ENCODE measurements at places on chromosomes 2 and 18. TPM values are rescaled to one million over a fixed set of nuclear protein-coding genes. Genes with fewer than 3 reads are reported as not detected.
A peak's percentile ranks its signal among the peaks of the same experiment; 100 is the strongest.

Gene OTX1
- not detected for total RNA-seq

GRCh38 chr18:11577271-11578112 is 31.9 kb upstream of the SLC35G4 start:
- DNase-seq: no peak
- peaks cover 34% of the 10 kb centered on the region for H3K4me1 ChIP-seq
- no peak overlapping the region for H3K27ac ChIP-seq
- no peaks in the 10 kb centered on the region for H3K36me3 ChIP-seq
- no peak overlapping the region for H3K4me3 ChIP-seq
- H3K27me3 ChIP-seq: no peaks in the 10 kb centered on the region

DNA sequence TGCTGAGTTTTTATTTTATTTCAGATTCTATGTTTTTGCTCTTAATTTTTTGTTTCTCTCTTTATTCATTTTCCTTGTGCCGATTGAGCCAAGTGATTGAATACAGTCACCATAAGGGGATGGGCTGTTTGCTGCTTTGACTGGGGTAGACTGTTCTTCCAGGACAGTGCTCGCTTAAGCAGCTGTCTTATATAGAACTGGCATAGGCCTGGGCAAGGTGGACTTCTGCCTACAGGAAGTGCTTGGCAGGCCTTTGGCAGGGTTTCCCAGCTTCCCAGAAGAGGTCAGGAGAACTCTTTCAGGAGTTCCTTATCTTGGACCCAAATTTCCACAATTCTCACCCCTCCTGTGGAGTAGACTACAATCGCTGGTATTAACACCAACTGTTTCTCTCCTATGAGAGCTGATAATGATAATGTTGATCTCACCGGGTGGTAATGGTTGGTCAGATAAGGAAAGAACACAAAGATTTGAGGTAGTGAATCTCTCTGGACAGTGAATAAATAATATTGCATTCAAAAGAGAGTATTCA is 207.5 kb upstream of the ST6GAL2 start:
- no peak overlapping the region for H3K27ac ChIP-seq
- no peaks in the 10 kb centered on the region for H3K27me3 ChIP-seq
- no peaks in the 10 kb centered on the region for H3K36me3 ChIP-seq
- no peak overlapping the region for H3K4me3 ChIP-seq
- H3K4me1 ChIP-seq: no peaks in the 10 kb centered on the region
- DNase-seq: no peak

GRCh38 chr2:44952143-44952805 is 10.8 kb downstream of the SIX3 start:
- H3K27ac ChIP-seq: no peak overlapping the region
- H3K36me3 ChIP-seq: no peaks in the 10 kb centered on the region
- H3K27me3 ChIP-seq: peaks cover 68% of the 10 kb centered on the region
- DNase-seq: peak; percentile 55

- no peaks in the 10 kb centered on the region for H3K4me1 ChIP-seq
- no peak overlapping the region for H3K27ac ChIP-seq
- no peak for DNase-seq
- no peaks in the 10 kb centered on the region for H3K36me3 ChIP-seq
- no peaks in the 10 kb centered on the region for H3K27me3 ChIP-seq
Measured at GRCh38 chr2:36452260-36452659, 96.7 kb downstream of the CRIM1 start.

DNA sequence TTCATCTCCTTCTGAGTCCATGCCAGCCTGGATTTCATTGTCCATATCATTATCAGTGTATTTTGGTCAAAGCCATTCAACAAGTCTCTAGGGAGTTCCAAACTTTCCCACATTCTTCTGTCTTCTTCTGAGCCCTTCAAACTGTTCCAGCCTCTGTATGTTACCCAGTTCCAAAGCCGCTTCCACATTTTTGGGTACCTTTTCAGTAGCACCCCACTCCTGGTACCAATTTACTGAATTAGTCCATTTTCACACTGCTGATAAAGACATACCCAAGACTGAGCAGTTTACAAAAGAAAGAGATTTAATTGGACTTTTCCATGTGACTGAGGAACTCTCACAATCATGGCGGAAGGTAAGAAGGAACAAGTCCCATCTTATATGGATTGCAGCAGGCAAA is 47.4 kb downstream of the TANC1 start:
- no peak overlapping the region for H3K4me3 ChIP-seq
- H3K4me1 ChIP-seq: peaks cover under 1% of the 10 kb centered on the region
- peaks cover 7% of the 10 kb centered on the region for H3K36me3 ChIP-seq
- no peak for DNase-seq
- H3K27me3 ChIP-seq: no peaks in the 10 kb centered on the region

- H3K27me3 ChIP-seq: no peaks in the 10 kb centered on the region
- no peak overlapping the region for H3K27ac ChIP-seq
- DNase-seq: no peak
Measured at GRCh38 chr2:51866361-51866760, 834.4 kb upstream of the NRXN1 start.

Gene MYCN
- 0.17 TPM for total RNA-seq

Gene BUB1
- 90.8 TPM for total RNA-seq

Gene CYP27A1
- 0.10 TPM for total RNA-seq

DNA sequence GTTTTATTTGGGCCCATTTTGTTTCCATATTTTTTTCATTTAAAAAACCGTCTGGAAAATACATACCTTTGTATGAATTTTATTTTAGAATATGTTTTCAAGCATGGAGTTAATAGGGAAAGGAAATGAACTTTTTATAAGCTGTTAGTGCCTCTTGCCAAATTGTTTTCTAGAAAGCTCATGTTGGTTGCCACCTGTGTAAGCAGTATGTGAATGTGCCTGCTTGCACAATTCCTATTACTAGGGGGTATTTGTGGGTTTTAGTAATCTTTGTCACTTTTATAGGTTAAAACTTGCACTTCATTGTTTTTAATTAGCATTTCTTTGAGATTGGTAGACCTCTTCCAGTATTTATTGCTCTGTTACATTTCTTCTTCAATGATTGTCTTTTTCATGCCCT is 107.3 kb downstream of the TANC1 start:
- H3K27me3 ChIP-seq: peaks cover 4% of the 10 kb centered on the region
- H3K4me3 ChIP-seq: no peak overlapping the region
- no peaks in the 10 kb centered on the region for H3K4me1 ChIP-seq
- no peak for DNase-seq
- H3K27ac ChIP-seq: no peak overlapping the region
- no peaks in the 10 kb centered on the region for H3K36me3 ChIP-seq

GRCh38 chr18:65230311-65230710 is 520.5 kb upstream of the CDH7 start:
- no peaks in the 10 kb centered on the region for H3K4me1 ChIP-seq
- no peak overlapping the region for H3K27ac ChIP-seq
- H3K27me3 ChIP-seq: no peaks in the 10 kb centered on the region
- DNase-seq: no peak
- H3K4me3 ChIP-seq: no peak overlapping the region

DNA sequence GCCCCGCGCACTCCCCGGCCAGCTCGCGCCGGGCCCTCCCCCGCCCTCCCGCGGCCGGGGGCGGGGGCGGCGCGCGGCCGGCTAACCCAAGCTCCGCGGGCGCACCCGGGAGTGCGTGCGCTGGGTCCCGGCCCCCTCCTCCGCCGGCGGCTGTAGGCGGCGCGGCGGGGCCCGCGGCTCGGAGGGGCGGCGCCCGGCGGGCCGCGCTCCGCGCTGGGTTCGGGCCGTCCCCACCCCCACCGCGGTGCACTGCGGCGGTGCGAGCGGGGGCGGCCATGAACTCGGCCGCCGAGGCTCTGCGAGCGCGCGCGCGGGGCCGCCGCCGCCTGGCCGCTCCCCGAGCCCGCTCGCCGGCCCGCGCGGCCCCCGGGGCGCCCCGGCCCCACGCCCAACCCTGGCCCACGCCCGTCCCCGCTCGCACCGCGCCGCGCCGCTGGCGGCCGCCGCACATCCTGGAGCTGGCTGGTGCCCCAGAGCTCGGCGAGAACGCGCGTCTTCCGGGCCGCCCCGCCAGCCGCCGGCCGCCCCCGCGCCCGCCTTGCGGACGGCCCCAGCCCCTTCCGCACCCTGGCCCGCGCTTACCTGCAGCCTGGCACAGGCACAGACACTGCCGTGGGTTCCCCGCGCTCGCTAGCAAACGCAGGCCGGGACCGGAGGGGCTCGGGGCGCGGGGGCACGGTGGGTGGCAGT is at the start of gene ZBTB14:
Gene ZBTB14, minus strand, starts transcription at position 496 of the 690 bp plus-strand sequence. CDS start 2,480 bp downstream, outside the sequence.
- no peaks in the 10 kb centered on the region for H3K27me3 ChIP-seq
- peaks cover 20% of the 10 kb centered on the region for H3K36me3 ChIP-seq
- H3K4me3 ChIP-seq: peak within 1 kb of the TSS; percentile 94
- H3K27ac ChIP-seq: peak within 1 kb of the TSS; percentile 97

Gene SPDYA
- total RNA-seq: 1.1 TPM

GRCh38 chr18:9852266-9853081 is 33.3 kb upstream of the TXNDC2 start:
- no peak overlapping the region for H3K27ac ChIP-seq
- H3K27me3 ChIP-seq: peaks cover 17% of the 10 kb centered on the region
- H3K36me3 ChIP-seq: no peaks in the 10 kb centered on the region
- no peak overlapping the region for H3K4me3 ChIP-seq
- no peak for DNase-seq

Gene KCNG3
- total RNA-seq: not detected

- H3K27me3 ChIP-seq: peaks cover 1% of the 10 kb centered on the region
- DNase-seq: no peak
- H3K4me1 ChIP-seq: no peaks in the 10 kb centered on the region
- no peak overlapping the region for H3K27ac ChIP-seq
- H3K4me3 ChIP-seq: no peak overlapping the region
Measured at GRCh38 chr18:46680784-46681695, 24.0 kb upstream of the LOXHD1 start.

DNA sequence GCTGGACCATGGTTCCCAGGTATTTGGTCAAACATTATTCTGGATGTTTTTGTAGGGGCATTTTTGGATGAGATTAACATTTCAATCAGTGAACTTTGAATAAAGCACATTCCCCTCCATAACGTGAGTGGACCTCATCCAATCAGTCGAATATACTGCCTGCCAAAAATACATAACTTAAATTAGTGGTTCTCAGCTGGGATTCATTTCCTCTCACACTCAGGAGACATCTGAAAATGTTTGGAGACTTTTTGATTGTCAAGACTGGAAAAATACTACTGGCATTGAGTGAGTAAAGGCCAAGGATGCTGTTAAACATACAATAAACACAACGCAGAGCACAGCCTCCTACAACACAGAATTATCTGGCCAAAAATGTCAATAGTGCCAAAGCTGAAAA is 198.2 kb downstream of the MYO1B start:
- no peaks in the 10 kb centered on the region for H3K4me1 ChIP-seq
- no peak for DNase-seq
- no peaks in the 10 kb centered on the region for H3K36me3 ChIP-seq
- H3K4me3 ChIP-seq: no peak overlapping the region

Gene SULT1C2
- not detected for total RNA-seq

GRCh38 chr2:150036622-150037021 is 449.0 kb upstream of the MMADHC start:
- no peak for DNase-seq
- H3K27ac ChIP-seq: no peak overlapping the region
- no peak overlapping the region for H3K4me3 ChIP-seq
- no peaks in the 10 kb centered on the region for H3K36me3 ChIP-seq

- H3K4me1 ChIP-seq: peaks cover 14% of the 10 kb centered on the region
- no peak overlapping the region for H3K27ac ChIP-seq
- no peak overlapping the region for H3K4me3 ChIP-seq
Measured at GRCh38 chr2:27756544-27757498, 14.7 kb upstream of the MRPL33 start.

Gene CCDC148
- total RNA-seq: 0.29 TPM

DNA sequence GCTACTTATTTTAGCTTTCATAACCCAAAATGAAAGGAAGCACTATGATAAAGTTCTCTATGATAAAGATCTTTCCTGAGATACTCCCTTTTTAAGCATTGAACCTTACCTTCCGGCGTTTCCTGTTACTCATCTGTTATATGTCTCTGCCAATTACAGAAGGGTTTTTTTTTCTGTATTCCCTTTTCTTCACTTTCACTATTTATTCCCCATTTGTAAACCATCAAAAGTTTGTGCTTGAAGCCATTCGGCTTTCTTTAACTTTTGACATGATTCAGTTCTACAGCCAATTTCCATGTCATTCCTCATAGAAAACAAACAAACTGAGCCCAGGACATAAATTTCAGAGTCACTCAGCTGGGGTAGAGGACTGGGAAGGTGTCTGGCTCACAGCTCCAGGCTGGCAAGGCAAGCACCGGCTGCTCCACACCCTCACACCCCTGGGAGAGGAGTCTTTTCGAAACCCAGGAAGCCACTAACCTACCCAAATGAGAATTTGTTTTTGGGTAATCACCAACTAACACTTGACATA is 429.4 kb upstream of the TRIB2 start:
- no peak overlapping the region for H3K27ac ChIP-seq
- no peak overlapping the region for H3K4me3 ChIP-seq
- H3K4me1 ChIP-seq: peaks cover 22% of the 10 kb centered on the region
- peaks cover 2% of the 10 kb centered on the region for H3K36me3 ChIP-seq
- DNase-seq: no peak
- peaks cover 20% of the 10 kb centered on the region for H3K27me3 ChIP-seq

- H3K4me3 ChIP-seq: no peak overlapping the region
- H3K27ac ChIP-seq: no peak overlapping the region
- no peak for DNase-seq
- no peaks in the 10 kb centered on the region for H3K36me3 ChIP-seq
- peaks cover 1% of the 10 kb centered on the region for H3K27me3 ChIP-seq
Measured at GRCh38 chr2:187581125-187581896, 27.1 kb upstream of the TFPI start.

Gene MOGAT1
- total RNA-seq: not detected

- H3K4me1 ChIP-seq: no peaks in the 10 kb centered on the region
- H3K4me3 ChIP-seq: no peak overlapping the region
- no peak overlapping the region for H3K27ac ChIP-seq
- no peak for DNase-seq
- H3K36me3 ChIP-seq: no peaks in the 10 kb centered on the region
Measured at GRCh38 chr2:66125951-66126350, 309.0 kb upstream of the MEIS1 start.

DNA sequence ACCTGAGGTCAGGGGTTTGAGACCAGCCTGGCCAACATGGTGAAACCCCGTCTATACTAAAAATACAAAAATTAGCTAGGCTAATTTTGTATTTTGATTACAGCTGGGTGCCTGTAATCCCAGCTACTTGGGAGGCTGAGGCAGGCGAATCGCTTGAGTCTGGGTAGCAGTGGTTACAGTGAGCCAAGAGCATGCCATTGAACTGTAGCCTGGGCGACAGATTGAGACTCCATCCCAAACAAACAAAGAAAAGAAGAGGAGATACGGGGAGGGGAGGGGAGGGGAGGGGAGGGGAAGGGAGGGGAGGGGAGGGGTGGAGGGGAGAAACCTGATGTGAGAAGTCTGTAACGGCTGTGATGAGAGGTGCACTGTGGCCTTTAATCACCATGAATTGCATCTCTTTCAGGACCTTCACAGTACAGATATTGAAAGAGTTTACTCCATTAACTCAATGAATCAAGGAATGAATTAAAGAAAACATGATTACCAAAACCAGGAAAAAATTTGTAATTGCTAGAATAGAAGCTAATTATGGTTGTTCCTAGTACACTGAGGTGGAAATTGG is 135.3 kb downstream of the CALCRL start:
- no peak overlapping the region for H3K4me3 ChIP-seq
- H3K27me3 ChIP-seq: no peaks in the 10 kb centered on the region
- no peaks in the 10 kb centered on the region for H3K36me3 ChIP-seq
- no peaks in the 10 kb centered on the region for H3K4me1 ChIP-seq
- H3K27ac ChIP-seq: no peak overlapping the region
- DNase-seq: no peak

- no peak for DNase-seq
- no peak overlapping the region for H3K4me3 ChIP-seq
- no peaks in the 10 kb centered on the region for H3K36me3 ChIP-seq
- peaks cover 1% of the 10 kb centered on the region for H3K4me1 ChIP-seq
Measured at GRCh38 chr18:48576457-48576771, 37.6 kb downstream of the CTIF start.

Gene FEV
- not detected for total RNA-seq

Gene CCDC150
- 13.9 TPM for total RNA-seq

All from activated CD4-positive, alpha-beta memory T cell treated with anti-CD3 and anti-CD28 coated beads for 36 hours (primary cell).